ENCODE measurements at places on chromosomes 13 and 19.

DNA sequence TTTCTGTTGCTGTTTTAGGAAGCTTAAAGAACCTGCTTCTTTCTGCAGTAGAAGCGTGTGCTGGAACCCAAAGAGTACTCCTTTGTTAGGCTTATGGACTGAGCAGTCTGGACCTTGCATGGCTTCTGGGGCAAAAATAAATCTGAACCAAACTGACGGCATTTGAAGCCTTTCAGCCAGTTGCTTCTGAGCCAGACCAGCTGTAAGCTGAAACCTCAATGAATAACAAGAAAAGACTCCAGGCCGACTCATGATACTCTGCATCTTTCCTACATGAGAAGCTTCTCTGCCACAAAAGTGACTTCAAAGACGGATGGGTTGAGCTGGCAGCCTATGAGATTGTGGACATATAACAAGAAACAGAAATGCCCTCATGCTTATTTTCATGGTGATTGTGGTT, 103.1 kb downstream of the TNFRSF19 start:
- DNase-seq, result peak; percentile 57

DNA sequence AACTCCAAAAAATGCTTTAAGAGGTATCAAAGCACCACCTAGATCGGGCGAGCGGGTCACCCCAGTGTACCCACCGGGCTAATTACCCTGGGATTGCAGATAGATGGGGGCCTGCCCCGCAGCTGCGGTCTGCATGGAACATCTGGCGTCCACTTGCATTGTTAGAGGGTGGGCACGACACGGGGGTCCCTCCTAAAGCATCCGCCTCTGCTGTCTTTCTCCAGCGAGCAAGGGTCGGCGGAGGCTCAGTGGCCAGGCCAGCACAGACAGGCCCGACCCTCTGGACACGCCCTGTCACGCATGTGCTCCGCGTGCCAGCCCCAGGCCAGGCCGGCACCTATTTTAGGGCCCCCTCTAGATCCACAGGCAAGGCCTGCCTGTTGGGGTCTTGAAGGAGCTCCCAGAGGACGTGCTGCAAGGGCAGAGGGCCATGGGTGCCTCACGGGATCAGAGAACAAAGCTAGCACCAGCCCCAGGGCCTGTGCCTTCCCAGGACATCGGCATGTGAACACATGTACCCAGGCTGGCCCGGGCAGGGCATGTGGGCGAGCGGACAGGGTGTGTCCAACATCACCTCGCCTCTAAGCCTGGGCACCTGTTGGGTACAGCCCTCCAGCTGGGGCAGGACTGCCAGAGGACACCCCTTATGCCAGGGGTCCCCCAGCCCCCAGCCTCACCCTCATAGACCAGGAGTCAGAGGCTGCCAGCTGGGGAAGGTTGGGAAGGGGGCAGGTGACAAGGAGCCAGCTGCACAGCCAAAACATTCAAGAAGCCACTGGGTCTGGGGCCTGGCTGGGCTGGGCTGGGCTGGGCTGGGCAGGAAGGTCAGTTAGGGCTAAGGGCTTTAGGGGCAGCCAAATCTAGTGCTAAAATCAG, 35.6 kb upstream of the NANOS3 start:
- no peak for DNase-seq

- no peak for DNase-seq
Observed at GRCh38 chr13:28037399-28037798, 48.9 kb upstream of the URAD start.

GRCh38 chr13:24247016-24247415, 62.4 kb upstream of the C1QTNF9 start:
- DNase-seq, result no peak

GRCh38 chr13:68923995-68924394, 1183.6 kb upstream of the ATXN8OS start:
- DNase-seq, result no peak

DNA sequence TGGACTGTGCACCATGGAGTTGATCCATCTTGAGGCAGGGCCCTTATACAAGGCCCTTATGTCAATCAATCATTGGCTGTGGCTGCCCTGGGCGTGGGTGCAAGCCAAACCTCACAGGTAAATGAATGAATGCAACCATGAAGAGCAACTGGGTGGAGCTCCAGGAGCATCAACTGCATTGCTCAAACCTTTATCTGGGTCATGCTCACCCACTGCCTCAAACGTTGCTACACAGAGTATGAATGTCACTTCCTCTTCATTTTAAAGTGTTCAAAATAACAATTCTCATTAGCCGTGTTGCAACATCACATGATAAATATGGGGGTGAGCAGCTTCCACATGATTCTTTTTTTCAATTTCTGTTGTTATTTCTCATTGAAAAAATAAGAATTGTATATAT, 6.4 kb upstream of the ZNF333 start:
- no peak for DNase-seq

- no peak for DNase-seq
Observed at GRCh38 chr19:49436381-49437017, 4.8 kb downstream of the SLC17A7 start.
